ENCODE measurements at places on chromosomes 11 and 22.

GRCh38 chr22:29427176-29427760 is 11.1 kb upstream of the RFPL1 start:
- no peak for DNase-seq

DNA sequence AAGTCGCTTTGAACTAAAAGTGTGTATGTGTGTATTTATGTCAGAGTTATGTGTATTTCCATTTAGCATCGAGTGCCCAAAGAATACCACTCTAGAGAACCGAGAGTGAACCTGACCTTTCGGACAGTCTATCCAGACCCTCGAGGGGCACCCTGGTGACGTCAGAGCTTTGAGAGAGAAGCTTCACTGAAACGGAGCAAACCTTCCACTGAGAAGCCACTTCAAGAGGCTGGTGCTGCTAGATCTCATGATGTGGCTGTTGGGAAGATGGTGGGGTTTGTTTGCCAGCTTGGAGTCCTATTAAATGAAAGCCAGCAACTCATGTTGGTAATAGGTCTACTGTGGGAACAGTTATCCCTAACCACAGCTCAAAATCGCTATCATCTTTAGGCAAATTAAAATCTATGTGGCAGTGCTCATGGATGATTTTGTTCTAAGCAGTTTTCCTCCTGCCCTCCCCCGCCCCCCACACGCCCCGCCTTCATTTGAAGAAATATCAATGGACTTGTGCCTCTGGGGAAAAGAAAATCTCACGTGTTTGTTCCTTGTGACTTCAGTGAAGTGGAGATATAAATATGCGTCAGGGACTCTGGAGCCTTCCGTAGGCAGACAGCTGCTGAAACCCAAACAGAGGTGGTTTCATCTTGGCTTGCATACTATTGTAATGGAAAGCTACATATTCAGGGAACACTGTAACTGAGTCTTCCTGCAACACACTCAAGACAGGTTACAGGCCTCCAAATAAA is 22.4 kb upstream of the C11orf96 start:
- DNase-seq = no peak

GRCh38 chr11:97000481-97000880 is 610.7 kb downstream of the JRKL start:
- no peak for DNase-seq

GRCh38 chr11:18270102-18270501 is 4.0 kb downstream of the SAA1 start:
- DNase-seq = no peak

GRCh38 chr22:49828599-49828965 is 909 bp upstream of the BRD1 start:
- no peak for DNase-seq

DNA sequence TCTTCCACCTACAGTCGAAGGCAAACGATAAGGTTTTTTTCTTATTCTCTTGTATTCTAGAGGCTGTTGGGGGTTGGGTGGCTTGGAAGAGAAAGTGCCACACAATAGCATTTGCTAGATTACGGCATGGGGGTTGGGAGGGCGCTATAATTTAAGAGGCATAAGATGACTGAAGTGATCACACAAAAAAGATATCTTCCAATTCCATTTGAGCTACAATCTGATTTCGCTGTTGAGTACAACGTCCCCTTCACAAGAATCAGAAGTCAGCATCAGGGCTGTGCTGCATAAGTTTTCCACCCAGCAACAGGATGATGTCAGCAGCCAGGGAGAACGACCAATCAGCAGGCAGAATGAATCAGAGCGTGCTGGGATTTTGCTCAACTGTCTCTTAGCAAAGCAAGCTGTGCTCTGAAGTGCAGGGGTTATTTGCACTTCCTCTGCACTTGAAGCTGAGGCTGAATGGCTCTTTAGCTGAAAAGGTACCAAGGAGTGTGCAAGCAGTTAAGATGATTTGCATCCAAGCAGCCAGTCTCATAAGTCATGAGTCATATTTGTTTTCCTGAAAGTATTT is 23.2 kb upstream of the SESN3 start:
- peak; percentile 81 for DNase-seq

DNA sequence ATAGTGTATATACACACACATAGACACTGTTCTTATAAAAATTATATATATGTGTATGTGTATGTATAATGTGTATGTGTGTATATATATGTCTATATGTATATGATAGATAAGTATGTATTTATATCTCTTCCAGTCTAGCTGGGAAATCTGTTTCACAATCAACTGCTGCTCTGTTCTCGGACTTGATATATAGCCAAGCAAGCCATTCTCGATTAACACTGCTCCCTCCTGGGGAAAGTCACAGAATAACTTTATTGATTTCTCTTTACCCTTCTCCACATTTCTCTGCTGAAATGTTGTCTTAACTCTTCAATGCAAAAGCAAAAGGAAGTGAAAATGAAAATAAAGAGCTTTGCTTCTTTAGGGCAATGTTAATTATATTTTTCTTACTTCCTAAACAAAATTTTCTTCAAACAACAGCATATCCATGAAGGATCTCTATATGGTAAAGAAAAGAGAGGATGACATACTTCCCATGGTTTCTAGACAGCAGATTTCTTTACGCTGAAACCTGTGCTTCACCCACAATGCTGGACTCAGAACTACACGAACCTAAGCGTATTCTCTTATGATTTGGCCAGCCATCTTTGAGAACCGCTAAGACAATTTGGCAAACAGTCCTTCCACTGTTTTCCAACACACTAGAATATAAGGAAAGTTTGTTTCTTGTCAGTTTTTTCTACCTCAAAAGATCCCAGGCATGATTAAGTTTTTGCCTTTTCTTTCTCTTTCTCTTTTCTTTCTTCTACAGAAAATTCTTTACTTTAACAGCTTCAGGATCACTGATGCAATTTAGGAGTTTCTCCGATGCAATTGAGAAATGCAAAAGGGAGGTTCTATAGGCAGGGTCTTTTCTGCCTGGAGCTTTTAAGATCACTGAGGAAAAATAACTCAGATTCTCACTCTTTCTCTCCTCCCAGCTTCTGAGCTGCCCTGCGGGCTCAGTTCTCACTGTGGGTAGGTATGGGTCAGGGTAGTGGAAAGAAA is 1.9 kb downstream of the BLID start:
- no peak for DNase-seq

- DNase-seq = no peak
Measured at GRCh38 chr22:44880610-44881290, 128.4 kb downstream of the ARHGAP8 start.

- DNase-seq = peak; percentile 42
Measured at GRCh38 chr22:45552580-45553350, 50.1 kb downstream of the FBLN1 start.

- DNase-seq = peak; percentile 12
Measured at GRCh38 chr22:20312396-20313191, 7.3 kb downstream of the DGCR6L start.

DNA sequence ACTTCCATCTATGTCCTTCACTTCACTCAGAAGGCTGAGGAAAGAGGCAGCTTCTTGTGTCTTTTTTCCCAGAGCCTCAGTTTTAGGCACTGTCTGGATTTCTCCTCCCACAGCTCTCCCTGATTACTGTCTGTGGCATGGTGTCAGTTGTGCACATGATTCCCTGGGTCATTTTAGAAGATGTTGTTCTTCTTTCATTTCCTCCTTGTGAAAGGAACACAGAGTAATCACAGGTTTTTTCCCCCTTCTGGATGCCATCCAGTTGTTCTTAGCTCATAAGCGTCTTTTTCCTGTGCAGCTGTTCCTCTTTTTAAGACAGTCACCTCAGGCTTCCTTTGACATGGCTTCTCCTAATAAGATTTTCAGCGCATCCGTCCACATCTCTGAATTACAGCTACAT is 212.2 kb downstream of the FAM181B start:
- DNase-seq = no peak

DNA sequence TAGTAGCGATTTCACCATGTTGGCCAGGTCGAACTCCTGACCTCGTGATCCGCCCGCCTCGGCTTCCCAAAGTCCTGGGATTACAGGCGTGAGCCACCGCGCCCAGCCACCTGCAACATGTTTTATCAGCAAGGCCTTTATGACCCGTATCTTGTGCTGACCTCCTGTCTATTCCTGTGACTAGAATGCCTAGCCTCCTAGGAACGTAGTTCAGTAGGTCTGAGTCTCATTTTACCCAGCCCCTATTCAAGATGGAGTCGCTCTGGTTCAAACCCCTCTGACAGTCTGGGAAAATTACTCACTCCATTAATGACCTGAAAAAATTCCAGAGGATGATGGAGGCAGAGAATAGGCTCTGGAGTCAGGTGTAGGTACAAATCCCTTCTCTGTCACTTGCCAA is 30.0 kb upstream of the CXCR5 start:
- no peak for DNase-seq

GRCh38 chr11:12922418-12922817 is 86.7 kb upstream of the RASSF10 start:
- DNase-seq = no peak

GRCh38 chr11:102306817-102307726 is 10.2 kb upstream of the BIRC3 start:
- DNase-seq = no peak

GRCh38 chr11:26158251-26158650 is 173.7 kb upstream of the ANO3 start:
- no peak for DNase-seq

GRCh38 chr22:45007391-45008185 is 2.2 kb downstream of the PHF21B start:
- DNase-seq = peak; percentile 91

- no peak for DNase-seq
Measured at GRCh38 chr22:25908755-25909154, 166.8 kb downstream of the MYO18B start.

GRCh38 chr11:108916290-108916689 is 251.4 kb downstream of the DDX10 start:
- DNase-seq = no peak

DNA sequence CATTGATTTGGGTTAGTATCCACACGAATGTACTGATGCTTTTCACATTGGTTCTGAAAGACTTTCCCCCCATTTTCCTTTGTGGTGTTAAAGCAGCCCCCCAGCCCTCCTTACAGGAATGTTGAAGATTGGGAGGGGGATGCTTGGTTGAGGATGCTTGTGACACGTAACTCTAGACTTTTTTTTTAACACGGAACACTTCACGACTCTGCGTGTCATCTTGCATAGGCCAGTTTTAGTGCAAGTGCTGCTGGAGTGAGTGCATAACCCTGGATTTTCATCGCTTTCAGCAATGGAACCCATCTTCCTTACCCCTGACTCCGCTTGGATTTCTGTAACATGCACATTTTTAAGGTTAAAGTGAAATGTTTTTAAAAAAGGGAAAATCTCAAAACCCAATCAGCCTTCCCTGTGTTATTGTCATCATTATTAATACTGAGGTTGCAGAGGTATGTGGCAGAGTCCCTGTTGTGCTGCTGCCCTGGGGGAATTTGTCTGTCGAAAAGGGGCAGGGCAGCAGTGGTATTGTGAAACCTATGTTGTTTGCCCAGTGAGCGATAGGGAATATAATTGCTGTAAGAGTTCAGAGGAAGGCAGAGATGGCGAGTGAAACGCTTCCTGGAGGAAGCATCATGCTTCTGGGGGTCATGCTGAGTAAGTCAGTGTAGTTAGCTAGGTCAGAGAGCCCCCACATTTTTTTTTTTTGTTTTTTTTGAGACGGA is 12.1 kb downstream of the CECR2 start:
- no peak for DNase-seq

DNA sequence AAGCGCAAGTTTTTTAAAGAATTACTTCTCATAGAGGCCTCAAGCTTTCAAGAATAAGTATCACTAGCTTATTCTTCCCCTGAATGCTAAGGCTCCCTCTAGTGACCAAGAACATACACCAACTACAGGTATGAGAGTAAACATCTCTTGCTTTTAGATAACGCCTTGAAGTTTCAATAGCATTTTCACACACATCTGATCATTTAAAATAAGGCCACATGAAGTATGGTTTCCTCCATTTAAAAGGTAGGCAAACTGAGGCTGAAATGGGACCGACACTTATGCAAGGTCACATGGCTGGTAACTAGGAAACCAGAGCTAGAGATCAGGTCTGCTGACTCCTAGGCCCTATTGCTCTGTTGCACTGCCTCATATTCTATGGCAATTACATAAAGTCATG is 66.5 kb downstream of the CCDC34 start:
- DNase-seq = no peak

GRCh38 chr11:107482234-107482633 is 24.6 kb upstream of the CWF19L2 start:
- no peak for DNase-seq

DNA sequence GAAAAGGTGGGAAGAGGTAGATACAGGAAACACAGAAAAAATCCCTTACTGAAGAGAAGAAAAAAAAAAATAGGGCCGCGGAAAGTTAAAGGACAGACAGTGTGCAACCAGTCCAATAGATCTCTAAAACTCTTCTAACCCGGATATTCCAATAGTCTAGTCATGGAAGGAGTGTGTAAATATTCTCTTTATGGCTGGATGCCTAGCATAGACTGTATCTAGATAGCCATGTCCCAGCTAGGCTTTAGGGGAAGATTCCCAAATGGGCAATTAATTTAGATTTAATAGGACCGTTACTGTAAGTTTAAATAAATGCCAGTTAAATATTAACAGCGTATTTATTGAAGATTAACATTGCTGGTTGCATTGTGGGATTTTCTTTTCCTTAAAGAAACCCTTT is 532.7 kb downstream of the NTM start:
- no peak for DNase-seq

- no peak for DNase-seq
Measured at GRCh38 chr11:66407651-66408050, 13.2 kb upstream of the NPAS4 start.

- DNase-seq = no peak
Measured at GRCh38 chr22:47645923-47646322, 883.5 kb downstream of the TBC1D22A start.

DNA sequence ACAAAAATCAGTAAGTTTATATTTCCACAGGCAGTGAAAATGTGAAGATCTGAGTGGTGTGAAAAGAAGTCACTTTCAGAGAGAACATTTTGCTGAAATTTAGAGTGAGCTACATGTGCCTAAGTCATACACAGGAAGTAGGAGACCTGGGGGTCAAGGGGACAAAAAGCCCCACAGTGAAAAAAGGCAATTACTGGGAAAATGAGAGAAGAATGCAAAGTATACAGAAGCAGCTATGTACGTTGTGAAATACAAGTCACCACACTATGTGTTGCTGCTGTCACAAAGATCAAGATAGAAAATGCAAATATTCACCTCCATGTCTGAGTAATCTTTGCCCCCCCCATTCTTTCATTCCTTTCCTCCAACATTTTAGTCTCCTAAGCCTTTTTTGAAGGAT is 21.6 kb upstream of the SESN3 start:
- DNase-seq = no peak

GRCh38 chr11:127996825-127997224 is 590.5 kb downstream of the ETS1 start:
- no peak for DNase-seq

- DNase-seq = peak; percentile 85
Measured at GRCh38 chr11:67436459-67437081, 912 bp downstream of the PTPRCAP start.

All from H9 (cell line).